ENCODE measurements at places on chromosomes 5 and 9.

DNA sequence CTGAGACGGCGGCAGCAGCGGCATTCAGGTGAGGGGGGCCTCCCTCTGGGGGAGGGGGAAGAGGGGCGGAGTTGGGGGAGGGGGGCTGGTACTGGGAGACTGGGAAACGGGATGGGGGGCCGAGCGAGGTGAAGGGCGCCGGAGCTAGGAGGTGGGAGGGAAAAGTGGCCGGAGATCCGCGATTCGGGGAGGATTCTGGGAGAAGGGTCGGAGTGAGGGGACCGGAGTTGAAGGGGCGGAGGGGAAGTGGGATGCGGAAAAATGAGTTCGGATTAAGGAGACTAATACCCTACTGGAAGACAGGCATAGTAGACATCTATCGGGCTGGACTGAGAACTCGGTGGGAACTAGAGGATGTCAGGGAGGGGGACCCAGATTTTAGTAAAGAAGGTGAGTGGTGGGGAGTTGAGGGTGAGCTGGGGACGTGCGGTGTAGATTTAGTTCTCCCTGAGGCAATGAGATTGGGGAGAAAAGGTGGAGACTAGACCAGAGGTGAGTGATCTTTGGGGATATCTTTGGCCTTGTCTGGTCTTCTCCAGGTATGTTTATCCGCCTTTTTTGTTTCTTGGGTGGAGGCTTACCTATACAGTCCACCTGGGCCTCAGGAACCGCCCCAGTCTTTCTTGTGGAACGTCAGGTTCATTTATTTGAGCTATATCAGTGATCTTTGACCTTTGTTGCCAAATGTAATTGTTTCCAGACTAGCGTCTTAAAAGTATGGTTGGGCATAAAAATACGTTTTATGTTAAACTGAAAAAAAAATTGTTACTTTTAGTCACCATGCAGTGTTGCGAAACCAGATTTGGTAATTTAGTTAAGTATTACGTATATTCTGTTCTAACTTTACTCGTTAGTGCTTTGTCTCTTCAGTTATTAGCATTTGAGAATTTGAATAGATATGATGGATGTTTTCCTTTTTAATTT, 632 bp downstream of the UBAP1 start:
- peak; percentile 46 for DNase-seq

DNA sequence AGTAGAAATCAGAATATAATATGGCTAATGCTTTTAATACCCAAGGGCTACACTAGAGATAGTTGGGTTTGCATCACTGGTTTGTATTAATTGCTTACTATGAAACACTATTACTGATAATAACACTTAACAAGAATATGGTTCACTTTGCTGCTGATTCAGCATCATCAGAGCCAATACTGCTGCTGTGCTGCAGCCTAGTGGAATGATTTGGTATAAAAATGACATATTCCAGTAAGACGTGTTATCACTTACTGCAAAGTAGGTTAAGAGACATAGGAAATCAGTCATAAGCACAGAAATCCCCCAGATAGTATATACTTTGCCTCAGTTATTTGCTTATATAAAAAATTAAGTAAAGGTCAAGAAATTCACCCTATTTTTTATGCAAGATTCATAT, 2.8 kb downstream of the CDH10 start:
- DNase-seq = no peak

- DNase-seq = no peak
These were observed 636 bp downstream of the PRDM12 start for GRCh38 chr9:130665029-130665430.

- DNase-seq = no peak
These were observed 26.3 kb downstream of the ADAM19 start for GRCh38 chr5:157549283-157549629.

GRCh38 chr5:72093217-72093616, 14.1 kb upstream of the MAP1B start:
- DNase-seq = no peak

DNA sequence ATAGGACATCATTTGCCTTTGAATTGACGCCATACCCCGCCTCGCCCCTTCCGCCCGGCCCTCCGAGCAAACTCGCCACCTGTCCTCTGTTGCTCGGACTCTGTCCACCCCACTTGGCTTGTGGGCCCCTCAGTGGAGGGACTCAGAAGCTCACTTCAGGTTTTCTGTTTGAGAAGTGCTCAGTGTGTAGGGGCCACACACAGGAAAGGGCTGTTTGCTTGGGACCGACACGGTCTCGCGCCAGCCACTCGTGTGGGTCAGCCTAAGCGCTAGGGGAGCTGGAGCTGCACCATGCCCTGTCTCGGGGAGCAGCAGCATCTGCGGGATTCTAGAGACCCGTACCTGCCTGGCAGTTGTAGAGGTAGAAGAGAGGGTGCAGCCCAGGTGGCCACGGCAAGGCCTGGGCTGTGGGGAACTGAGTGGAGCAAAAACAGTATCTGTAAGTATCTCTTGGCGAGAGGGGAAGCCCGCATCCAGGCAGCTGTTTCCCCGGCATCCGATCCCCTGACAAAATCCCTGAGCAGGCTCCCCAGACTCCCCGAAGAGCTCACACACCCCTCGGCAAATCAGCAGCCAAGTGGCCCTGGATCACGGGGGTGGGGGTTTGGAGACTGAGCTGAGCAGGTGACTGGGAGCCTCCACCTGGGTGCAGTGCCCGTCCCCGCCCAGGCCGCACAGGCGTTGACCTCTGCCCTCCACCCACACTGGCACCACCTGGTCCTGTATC, 52.2 kb downstream of the COL5A1 start:
- no peak for DNase-seq

DNA sequence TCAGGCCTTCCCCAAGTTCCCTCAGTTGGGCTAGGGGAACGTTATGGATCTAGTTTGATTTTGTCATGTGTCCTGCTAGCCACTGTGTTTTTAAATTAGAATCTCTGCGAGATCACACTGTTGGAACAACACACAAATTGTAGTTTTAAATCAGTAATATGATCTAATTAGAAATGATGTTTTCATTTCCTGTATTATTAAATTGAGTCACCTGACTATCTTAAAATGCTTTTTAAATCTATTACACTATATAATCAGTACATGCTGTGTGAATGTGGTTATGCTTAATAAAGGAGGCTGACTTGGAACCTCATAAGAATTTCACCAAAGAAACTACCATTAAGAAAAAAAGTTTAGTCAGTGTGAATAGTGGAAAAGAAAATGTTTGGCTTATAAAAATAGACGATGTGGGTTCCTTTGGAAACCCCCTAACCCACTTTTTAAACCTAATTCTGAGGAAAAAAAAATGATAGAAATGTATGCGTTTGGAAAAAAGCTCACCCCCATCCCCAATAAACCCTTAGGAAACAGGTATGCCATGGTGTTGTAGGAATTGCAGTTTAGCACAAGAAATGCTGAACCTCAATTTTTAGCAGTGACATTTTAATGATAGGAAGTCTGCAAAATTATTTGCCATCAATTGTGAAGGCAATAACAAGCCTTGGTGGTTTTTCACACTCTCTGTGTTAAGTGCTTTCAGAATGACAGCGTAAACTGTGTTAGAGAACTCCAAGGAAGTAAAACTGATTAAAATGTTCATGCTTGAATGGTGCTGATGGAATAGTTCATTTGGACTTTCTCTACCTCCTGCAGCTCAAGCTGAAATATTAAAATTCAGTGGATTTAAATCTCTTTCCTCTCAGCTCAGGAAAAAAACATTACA, 59.0 kb downstream of the TLE4 start:
- DNase-seq = peak; percentile 37
